GF-D8 (cell line): ENCODE measurements at places on chromosomes 16 and 17.

GRCh38 chr17:27771586-27771985 is 28.7 kb downstream of the NOS2 start:
- no peak for DNase-seq

DNA sequence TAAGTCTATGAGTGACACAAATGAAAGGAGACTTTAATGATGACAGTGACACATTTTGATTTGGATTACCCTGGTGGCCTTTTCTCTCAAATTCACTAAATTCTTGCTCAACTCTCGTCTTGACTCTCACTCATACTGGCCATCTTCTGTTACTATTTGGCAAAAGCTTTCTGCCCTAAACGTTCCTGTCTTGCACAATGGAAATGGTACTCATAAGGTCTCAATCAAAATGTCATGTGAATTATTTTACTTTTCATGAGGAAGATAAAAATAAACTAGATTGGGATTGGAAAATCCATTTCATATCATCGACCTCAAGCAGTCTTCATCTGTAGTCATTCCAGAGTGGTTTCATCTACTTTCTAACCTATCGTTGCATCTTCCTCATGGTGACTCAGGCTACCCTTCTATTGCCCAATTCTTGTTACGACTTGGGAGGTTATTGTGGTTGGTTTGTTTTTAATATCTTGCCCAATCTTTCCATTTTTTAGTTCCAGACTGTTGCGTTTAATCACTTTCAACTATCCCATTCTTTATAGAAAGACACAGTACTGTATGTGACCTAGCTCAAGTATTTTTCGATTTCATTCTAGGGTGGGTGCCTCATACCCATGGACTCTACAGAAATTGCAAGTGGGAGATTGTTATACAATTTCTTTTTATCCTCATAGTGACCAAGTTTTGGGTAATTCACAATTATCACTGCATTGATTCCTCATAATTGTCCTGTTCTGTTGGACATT is 317.2 kb upstream of the KCNJ16 start:
- no peak for DNase-seq

- DNase-seq: no peak
These were observed 23.8 kb upstream of the TMEM101 start for GRCh38 chr17:44038604-44039011.

DNA sequence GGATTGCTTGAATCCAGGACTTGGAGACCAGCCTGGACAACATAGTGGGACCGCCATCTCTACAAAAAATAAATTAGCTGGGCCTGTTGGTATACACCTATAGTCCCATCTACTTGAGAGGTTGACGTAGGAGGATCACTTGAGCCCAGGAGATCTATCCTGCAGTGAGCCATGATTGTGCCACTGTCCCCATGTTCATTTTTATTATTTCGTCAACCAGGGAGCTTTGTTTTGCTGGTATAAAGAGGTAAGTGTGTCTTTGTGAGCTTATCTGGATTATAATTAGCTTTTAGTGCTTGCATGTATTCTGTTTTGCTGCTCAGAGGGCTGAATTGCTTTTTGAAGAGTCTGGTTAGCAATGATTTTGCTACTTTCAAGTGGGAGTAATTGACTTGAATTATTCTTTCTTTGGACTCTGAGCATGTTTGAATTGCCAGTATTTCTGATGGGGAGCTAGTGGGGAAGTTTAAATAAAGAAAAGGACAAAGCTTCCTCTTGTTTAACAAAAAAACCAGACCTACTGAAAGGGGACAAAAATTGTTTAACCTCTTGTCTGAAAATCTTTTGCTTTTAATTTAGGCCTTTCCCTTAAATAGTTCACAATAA is 31.6 kb upstream of the BCAS3 start:
- DNase-seq: no peak

- no peak for DNase-seq
These were observed 787 bp upstream of the CCL3L1 start for GRCh38 chr17:36197387-36197703.

GRCh38 chr17:42971589-42971988 is 7.3 kb upstream of the AARSD1 start:
- DNase-seq: no peak

DNA sequence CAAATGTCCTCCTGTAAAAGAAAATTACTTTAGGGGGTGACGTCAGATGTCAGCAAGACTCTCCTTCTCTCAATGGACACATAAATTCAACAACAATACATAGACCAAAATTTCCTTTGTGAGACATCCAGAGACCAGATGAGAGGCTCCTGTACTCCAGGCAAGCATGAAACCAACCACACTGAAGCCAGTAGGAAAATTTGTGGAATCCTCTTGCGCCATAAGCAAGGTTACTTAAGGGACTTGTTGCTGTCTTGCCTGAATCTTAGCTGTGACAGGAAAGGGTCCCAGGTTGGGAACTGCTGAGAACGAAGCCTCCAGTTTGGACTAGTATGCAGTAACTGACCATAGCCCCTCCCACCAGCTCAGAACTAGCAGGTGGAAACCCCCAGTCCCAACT is 56.0 kb downstream of the CEP112 start:
- DNase-seq: no peak

DNA sequence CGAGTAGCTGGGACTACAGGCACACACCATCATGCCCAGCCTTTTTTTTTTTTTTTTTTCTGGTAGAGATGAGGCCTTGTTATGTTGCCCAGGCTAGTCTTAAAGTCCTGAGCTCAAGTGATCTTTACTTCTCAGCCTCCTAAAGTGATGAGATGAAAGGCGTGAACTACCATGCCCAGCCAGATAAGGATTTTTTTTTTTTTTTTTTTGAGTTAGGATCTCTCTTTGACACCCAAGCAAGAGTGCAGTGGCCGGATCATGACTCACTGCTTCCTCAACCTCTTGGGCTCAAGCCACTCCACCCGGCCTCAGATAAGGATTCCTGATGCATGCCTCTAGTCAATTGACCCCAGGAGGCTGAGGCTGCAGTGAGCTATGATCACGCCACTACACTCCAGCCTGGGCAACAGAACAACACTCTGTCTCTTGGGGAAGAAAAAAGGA is 11.2 kb upstream of the PLEKHG4 start:
- no peak for DNase-seq

- no peak for DNase-seq
These were observed 242.4 kb upstream of the SALL1 start for GRCh38 chr16:51393381-51394005.

DNA sequence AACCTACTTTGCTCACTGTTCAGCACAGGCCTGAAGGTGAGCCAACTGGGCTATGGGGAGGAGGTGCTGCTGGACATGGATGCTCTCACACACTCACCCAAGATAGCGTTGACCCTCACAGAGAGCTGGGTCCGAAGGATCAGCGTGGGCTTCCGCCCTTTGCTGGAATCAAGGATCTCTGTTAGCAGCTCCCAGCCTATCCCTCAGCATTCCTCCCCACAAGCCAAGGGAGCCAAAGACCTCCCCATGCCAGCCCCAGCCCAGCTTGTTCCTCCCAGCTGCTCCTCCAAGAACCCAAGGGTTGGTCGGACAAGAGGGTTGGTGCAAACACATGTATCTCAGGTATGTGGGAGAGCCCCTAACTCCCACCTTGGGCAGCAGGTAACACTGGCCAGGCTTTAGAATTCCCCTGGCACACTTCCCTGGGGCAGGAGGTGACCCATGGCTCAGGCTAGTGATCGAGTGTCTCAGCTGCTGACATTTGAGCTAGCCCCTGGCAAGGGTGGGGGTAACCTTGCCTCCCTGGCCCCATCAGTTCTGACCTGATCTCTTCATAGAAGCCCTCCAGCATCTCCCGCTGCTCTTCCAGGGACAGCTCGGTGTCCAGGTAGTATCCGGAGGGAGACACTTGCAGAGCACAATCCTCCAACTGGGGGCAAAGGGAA is 8.3 kb downstream of the FHOD1 start:
- no peak for DNase-seq

DNA sequence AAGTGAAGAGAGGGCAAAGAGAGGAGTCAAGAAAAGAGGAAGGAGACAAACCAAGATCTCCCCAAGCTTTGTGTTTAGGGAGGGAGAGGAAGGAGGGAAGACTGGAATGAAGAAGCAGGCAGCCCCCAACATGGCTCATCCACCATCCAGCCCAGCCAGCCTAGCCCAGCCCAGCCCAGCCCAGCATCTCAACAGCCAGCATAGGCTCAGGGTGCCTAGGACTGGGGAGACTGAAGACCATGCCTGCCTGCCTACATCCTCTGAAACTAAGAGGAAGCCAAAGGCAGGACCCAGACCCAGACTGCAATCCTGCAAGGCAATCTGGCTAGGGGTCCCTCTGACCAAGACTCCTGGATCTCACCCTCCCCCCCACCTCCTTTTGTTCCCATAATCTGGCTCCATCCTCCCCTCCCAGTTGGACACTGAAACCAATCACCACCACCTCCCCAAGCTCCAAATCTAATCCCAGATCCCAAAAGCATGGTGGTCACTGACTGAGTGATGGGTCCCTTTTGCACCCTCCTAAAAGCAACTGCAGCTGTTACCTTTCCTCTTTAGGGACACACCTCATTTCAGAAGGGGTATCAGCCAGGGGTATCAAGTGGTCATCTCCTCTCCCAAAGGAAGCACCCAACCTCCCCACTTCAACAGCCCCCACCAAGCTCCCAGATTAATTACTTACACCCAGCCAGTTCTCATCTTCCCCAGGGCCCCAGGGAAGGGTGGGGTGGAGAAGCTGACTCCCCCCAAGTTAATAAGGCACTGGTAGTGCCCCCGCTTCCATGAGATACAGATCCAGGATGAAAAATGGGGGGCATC is 1.2 kb downstream of the HDAC5 start:
- no peak for DNase-seq

DNA sequence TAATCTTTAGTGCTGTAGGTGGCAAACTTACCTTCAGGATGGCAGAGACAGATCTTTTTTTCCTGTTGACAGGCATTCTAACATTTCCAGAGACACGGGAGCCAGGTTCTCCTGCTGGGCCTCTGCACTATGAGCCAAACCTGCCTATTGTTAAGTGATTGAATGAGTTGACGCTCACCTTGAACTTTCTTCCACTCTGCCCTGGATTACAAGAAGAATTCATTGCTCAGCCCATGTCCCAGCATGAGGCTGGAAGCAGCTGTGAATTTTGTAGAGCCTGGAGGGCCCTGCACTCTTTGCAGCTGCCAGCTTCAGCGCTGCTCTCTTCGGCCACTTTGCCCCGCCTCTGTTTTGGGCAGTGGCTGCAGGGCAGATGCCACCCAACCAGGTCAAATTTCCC is 9.4 kb upstream of the SLC7A5 start:
- DNase-seq: no peak

DNA sequence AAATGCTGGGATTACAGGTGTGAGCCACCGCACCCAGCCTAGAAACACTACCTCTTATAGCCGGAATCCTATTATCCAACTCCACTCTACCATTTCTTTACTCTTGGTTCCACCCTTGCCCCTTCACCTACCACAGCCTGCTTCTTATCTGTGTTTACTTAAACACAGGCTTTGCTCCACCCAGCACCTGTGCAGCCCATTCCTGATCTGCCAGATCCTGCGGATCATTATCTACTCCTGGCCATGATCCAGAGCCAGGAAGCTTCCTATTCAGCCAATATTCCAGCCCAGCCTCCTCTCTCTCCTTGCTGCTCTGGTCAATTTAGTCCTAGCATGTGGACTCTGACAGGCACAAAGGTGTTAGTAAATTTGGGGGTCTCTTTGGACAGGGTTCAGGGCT is 98.8 kb upstream of the MED13 start:
- DNase-seq: no peak

- DNase-seq: no peak
These were observed 727.2 kb upstream of the RBFOX1 start for GRCh38 chr16:6605490-6605889.

DNA sequence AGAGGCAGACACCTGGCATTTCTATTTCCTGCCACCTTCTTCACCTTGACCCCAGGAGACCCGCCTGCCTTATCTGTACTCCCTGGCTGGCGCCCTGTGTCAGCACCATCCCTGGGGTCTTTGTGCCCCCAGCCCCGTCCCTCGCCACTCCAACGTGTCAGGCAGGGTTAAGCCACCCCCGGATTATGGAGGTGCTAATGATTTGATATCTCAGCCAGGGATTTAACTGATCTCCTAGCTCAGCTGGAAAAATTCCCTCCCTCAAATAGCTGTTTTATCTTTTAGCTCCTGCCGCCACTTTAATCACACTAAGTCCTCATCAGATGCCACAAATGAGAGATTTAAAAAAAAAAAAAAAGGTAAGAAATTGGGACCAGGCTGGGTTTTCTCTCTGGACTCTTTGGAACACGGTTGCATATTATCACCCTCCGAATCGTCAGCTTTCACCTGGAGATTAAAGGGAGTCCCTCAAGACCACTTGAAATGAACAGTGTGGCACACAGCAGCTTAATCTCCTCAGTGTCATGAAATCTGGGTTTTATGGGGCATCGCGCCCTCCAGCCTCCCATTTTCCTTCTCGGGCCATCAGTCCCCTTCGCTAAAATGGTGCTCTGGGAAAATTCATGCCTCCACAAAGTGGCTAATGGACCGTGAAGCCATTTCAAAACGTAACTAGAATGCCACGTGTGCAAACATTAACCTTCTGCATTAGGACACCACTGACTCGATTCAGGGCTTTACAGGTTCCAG is 26.2 kb upstream of the WFDC1 start:
- DNase-seq: no peak

DNA sequence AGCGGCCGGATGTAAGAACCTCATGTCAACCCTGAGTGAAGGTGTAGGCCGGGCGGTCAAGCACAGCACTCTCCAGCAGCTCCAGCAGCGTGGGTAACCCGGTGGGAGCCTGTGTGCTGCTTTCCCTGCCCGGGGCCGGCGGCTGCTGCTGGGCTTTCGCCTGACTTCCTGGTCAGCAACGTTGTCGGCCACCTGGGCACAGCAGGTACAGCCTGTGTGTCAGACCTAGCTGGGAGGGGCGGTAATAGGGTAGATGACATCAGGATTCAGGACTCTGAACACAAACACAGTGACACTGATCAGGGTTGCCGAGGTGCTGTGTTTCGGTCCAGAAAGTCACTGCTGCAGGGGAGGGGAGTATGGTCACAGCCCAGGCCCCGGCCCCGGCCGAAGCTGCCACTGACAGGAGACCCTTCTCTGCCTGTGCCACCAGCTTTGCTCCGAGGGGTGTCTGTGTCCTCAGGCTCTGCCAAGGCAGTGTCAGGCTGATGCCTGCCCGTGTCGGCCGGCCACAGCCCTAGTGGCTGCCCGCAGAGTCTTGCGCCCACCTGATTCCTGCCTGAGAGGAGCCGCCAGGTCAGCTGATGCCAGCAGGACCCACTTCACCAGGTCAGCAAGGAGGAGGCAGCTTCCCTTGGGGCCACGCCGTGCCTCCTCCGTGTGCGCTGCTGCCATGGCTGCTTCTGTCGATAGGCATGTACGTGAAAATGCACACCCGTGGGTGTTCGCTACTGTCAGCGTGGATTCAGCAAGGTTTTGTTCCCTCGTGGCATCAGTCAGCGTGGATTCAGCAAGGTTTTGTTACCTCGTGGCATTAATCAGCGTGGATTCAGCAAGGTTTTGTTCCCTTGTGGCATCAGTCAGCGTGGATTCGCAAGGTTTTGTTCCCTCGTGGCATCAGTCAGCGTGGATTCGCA is 9.2 kb downstream of the RAB40C start:
- DNase-seq: no peak

GRCh38 chr16:81996664-81997509 is 14.4 kb downstream of the SDR42E1 start:
- DNase-seq: peak; percentile 12
